ENCODE measurements at places on chromosomes 2 and 18. TPM values are rescaled to one million over a fixed set of nuclear protein-coding genes. Genes with fewer than 3 reads are reported as not detected.

DNA sequence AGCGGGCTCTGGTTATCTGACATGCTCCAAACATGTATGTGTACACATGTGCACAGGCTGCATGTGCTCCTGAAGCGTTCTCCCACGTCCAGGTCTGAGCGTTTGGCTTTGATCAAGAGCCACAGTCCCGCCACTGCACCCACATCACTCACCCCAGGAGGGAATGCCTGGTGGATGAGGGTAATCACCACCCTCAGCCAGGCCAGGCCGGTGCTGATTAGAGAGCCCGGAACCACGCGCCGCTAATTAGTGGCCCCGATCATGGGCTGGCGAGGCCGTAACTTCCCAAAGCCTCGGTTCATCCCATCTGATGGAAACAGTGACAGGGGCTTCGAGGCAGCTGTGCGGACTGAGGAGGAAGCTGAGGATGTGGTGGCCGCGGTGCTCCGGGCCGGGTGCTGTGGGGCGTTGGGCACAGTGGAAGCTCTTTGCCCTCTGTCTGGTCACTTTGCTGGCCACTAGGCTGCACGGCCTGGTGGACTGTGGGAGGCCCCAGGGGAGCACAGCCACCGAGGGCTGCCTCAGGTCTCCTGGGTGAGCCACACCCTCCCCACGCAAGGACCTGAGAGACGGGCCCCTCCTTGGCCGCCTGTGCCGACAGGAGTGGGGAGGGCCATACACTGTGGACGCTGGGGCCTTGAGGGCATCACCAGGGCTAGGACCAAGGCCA is 219.4 kb downstream of the TWIST2 start:
- no peak overlapping the region for H3K27ac ChIP-seq
- H3K4me3 ChIP-seq = no peak overlapping the region
- no peaks in the 10 kb centered on the region for H3K27me3 ChIP-seq
- H3K4me1 ChIP-seq = peaks cover 20% of the 10 kb centered on the region

Gene VRK2
- total RNA-seq = 58.7 TPM

DNA sequence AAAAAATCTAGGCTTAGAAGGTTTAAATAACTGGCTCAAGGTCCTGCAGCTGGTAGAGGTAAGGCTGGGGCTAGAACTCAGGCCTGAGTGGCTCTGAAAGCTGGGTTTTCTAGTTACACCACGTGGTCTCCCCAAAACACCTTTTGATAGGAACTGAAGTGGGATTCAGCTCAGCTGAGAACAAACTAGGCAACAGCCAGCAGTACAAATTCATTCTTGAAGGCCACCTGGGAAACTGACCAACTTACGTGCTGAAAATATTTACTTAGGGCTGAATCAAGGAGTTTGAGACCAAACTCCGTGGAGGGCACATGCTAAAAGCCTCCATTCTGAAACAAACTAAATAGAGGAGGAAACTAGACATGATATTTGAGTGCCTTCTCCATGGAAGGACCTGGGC is 67.2 kb downstream of the AOX1 start:
- no peak overlapping the region for H3K27ac ChIP-seq
- no peak overlapping the region for H3K4me3 ChIP-seq

DNA sequence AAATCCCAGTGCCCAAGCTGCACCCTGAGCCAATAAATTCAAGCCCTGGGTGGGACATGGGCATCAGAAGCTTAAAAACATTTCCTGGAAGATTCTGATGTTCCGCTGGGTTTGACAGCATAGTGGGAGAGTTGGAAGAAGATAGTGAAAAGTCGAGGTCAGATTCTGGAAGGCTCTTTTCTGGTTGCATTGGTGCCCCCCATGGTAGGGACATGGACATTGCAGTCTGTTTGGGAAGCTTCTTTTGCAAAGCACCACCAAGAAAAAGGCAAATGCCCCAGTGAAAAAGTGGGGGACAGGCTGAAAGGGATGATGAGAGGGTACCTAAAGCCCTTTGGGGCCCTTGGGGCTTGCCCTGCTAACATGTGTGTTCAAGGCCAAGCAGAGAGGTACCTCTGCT is 21.0 kb downstream of the MERTK start:
- DNase-seq = no peak
- H3K4me1 ChIP-seq = no peaks in the 10 kb centered on the region
- no peak overlapping the region for H3K4me3 ChIP-seq

GRCh38 chr2:168770796-168771195 is 31.6 kb upstream of the NOSTRIN start:
- no peak for DNase-seq
- H3K4me1 ChIP-seq = no peaks in the 10 kb centered on the region
- no peaks in the 10 kb centered on the region for H3K27me3 ChIP-seq
- no peaks in the 10 kb centered on the region for H3K36me3 ChIP-seq
- no peak overlapping the region for H3K27ac ChIP-seq

DNA sequence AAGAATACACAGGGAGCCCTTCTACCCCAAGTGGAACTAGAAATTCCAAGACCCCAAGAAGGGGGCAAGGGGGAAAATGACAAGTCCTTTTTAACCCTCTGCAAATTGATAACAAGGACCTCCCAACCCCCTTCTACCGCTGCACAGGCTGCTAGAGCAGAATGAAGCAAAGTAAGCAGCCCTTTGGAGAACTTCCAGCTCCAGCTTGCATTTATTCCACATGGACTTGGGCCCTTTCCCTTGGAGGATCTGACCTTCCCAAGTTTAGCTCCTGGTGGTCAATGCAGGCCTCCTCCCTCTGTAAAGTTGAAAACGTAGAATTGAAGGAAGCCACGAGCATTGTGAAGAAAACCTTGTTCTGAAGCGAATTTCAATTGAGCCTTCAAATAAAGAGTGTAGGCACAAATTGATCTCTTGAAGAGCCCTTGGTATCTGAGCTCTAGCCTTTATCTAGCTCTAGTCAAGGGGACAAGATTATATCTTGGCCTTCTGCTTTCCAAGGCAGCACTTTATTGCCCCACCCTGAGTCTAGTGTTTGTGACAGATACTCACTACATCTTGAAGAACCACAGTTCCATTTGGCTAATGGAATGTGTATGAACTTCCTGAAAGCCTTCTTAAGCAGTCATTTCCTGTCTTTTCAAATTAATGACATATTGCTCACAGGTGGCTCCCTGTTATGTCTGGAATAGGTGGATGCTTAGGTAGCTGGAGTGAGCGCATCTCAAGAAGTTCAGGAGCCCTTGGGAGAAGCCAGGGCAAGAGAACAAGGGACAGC is 37.2 kb downstream of the SLC14A2 start:
- H3K4me1 ChIP-seq = peaks cover 12% of the 10 kb centered on the region
- peak; percentile 33 for DNase-seq
- no peak overlapping the region for H3K27ac ChIP-seq
- no peaks in the 10 kb centered on the region for H3K27me3 ChIP-seq

DNA sequence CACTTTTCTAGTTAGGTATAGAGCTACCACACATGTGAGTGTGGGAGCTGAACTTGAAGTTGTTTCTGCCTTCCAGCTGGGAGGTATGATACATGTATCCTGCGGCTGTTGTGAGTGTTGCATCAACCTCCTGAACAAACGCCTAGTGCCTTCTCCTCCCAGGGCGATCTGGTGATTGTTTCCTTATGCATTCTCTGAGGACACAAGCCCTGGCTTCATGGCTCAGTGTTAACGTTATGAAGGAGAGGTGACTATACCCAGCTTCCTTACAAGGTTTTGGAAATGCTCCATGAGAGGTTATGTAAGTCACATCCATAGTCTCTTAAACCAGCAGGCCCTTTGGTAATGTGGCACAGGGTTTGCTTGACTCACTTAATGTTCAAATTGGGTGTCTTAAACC is 64.9 kb downstream of the SPRED2 start:
- DNase-seq = no peak
- no peak overlapping the region for H3K27ac ChIP-seq
- H3K27me3 ChIP-seq = no peaks in the 10 kb centered on the region
- no peaks in the 10 kb centered on the region for H3K36me3 ChIP-seq
- H3K4me1 ChIP-seq = peaks cover 78% of the 10 kb centered on the region

- no peaks in the 10 kb centered on the region for H3K36me3 ChIP-seq
- H3K27ac ChIP-seq = no peak overlapping the region
- no peaks in the 10 kb centered on the region for H3K4me1 ChIP-seq
- no peak overlapping the region for H3K4me3 ChIP-seq
Observed at GRCh38 chr2:198857246-198857645, 600.5 kb downstream of the SATB2 start.

Gene PTPRN
- not detected for total RNA-seq

DNA sequence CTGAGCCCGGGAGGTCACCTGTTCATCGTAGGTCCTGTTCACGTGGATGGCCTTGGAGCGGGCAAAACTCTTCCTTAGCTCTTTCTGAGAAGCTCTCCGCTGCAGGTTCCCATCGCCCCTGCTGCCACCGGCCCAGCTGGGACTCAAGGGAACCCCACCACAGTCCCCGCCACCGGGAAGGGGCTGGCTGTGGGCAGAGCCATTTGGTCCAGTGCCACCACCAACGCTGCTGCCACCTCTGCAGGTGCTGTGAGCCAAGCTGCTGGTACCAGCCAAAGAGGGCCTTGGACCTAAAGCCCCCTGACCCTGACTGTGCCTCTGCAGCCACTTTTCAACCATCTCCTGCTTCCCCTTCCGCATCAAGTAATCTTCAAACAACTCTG is 586 bp downstream of the PDE11A start:
- no peak for DNase-seq
- no peaks in the 10 kb centered on the region for H3K4me1 ChIP-seq
- H3K36me3 ChIP-seq = no peaks in the 10 kb centered on the region
- no peak overlapping the region for H3K4me3 ChIP-seq

- H3K4me1 ChIP-seq = no peaks in the 10 kb centered on the region
- no peaks in the 10 kb centered on the region for H3K27me3 ChIP-seq
- DNase-seq = no peak
Observed at GRCh38 chr2:170488807-170489206, 226.3 kb upstream of the SP5 start.

Gene TMEFF2
- not detected for total RNA-seq

GRCh38 chr2:45904946-45905631 is 253.6 kb downstream of the PRKCE start:
- H3K36me3 ChIP-seq = 0 out of 2 replicates have a peak, but pooled peaks cover 5% of the 10 kb centered on the region
- peak overlapping the region; percentile 29 for H3K27ac ChIP-seq
- H3K4me3 ChIP-seq = no peak overlapping the region
- no peak for DNase-seq

- no peaks in the 10 kb centered on the region for H3K27me3 ChIP-seq
- H3K4me1 ChIP-seq = no peaks in the 10 kb centered on the region
- no peaks in the 10 kb centered on the region for H3K36me3 ChIP-seq
- no peak overlapping the region for H3K27ac ChIP-seq
Observed at GRCh38 chr2:227117852-227118251, 46.2 kb downstream of the COL4A4 start.

Gene C2orf66
- not detected for total RNA-seq

GRCh38 chr2:233234264-233234663 is 17.2 kb upstream of the ATG16L1 start:
- H3K4me1 ChIP-seq = no peaks in the 10 kb centered on the region
- H3K27me3 ChIP-seq = no peaks in the 10 kb centered on the region
- no peak for DNase-seq
- no peaks in the 10 kb centered on the region for H3K36me3 ChIP-seq
- no peak overlapping the region for H3K27ac ChIP-seq

DNA sequence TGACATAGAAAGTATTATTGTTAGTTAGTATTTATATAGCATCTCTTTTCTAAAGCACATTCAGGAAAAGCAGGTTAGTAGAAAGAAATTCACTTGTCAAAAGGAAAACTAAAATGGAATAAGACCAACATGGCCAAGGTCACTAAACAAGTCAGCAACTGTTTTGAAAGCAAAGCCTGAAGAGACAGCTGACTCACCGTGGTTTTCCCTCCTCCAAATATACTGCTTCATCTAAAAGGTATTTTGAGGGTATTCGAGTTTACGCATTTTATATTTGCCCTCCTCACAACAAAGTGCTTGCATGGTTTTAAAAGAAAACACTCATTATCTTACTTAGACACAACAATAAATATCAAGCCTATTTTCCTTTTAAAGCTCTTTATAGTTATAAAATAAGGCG is 24.0 kb downstream of the ZNF385B start:
- DNase-seq = no peak
- no peaks in the 10 kb centered on the region for H3K36me3 ChIP-seq
- no peaks in the 10 kb centered on the region for H3K4me1 ChIP-seq
- H3K27me3 ChIP-seq = no peaks in the 10 kb centered on the region
- H3K4me3 ChIP-seq = no peak overlapping the region

Gene PDE6D
- total RNA-seq = 67.2 TPM

GRCh38 chr2:58651930-58652329 is 410.8 kb upstream of the FANCL start:
- no peak overlapping the region for H3K4me3 ChIP-seq
- H3K36me3 ChIP-seq = no peaks in the 10 kb centered on the region
- H3K4me1 ChIP-seq = no peaks in the 10 kb centered on the region
- H3K27me3 ChIP-seq = no peaks in the 10 kb centered on the region
- no peak for DNase-seq
- H3K27ac ChIP-seq = no peak overlapping the region

GRCh38 chr2:30165050-30165520 is 18.3 kb downstream of the YPEL5 start:
- H3K36me3 ChIP-seq = no peaks in the 10 kb centered on the region
- H3K4me1 ChIP-seq = peaks cover 17% of the 10 kb centered on the region
- DNase-seq = peak; percentile 94
- no peaks in the 10 kb centered on the region for H3K27me3 ChIP-seq
- no peak overlapping the region for H3K27ac ChIP-seq
- no peak overlapping the region for H3K4me3 ChIP-seq

DNA sequence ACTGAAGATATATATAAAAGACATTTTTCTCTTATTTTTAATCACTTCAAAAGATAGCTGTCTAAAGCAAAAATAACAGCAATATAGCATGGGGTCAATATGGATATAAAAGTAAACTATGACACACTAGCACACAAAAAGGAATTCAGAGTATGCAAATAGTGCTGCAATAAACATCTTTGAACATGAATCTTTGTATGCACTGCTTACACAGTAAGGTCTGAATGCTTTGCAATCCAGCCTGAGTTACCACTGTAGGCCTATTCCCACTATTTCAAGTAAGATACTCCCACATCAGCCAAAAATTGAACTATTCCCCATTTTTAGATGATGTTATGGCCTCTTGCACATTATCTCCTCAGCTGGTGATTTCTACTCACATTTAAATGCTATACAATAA is 27.4 kb upstream of the ERCC3 start:
- no peaks in the 10 kb centered on the region for H3K4me1 ChIP-seq
- H3K36me3 ChIP-seq = peaks cover 41% of the 10 kb centered on the region
- no peak for DNase-seq
- H3K27ac ChIP-seq = no peak overlapping the region
- H3K4me3 ChIP-seq = no peak overlapping the region

DNA sequence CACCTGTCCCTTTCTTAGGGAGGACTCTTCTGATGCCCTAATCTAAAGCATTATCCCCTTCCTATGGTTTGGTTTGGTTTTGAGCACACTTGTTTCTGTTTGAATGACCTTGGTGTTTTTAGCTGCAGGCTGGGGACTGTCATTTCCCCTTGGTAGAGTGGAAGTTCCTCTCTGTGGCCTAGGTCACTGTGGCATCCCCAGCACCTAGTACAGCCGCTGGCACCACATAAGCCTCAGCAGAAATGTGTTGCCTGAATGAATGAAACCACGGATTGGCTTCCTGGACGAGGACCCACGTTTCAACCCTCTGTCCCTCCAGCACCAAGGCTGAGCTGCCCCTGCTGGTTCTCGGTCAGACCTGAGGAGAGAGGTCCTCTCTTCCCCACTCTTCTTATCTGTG is 159.9 kb downstream of the CTIF start:
- no peak overlapping the region for H3K4me3 ChIP-seq
- no peaks in the 10 kb centered on the region for H3K4me1 ChIP-seq
- no peaks in the 10 kb centered on the region for H3K36me3 ChIP-seq
